Left renal cortex interstitium (tissue), 4 donors: ENCODE measurements at places on chromosomes 2 and 18. TPM values are rescaled to one million over a fixed set of nuclear protein-coding genes. Genes with fewer than 3 reads are reported as not detected.

DNA sequence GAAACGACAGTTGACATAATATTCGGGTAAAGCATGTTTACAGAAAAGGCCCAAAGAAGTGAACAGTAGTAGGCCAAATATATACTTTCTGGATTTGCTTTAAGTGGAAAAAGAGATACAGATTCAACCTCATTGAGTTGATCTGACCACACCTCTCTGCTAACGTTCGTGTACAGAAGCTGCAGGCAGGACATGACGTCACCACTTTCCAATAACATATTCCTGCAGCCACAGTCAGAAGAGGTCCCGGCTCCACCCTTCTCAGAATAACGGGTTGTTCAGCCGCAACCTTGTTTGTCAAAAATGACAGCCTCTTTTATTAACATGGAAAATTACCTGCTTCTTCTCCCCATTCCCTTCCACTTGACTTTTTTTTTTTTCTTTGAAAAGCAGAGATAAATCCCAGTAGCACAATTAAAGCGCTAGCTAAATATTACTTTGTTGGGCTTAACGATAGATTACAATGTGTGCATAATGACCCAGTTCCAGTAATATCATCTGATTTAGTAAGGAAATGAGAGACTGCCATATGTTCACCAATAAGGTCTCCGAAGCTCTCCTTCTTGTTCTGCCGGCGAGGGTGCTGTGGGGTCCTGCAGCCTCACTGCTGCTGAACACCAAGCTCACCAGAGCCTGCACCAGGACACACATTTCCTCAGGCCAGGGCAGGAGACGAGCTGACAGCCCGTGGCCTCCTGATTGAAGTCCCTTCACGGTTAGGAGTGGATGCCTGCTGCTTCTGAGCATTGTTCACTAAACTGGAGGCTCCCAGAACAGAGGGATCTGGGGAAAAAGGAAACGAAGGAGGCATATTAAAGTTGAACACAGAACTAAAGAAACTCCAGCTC lies 451.0 kb upstream of the SALL3 start:
- DNase-seq: no peak

DNA sequence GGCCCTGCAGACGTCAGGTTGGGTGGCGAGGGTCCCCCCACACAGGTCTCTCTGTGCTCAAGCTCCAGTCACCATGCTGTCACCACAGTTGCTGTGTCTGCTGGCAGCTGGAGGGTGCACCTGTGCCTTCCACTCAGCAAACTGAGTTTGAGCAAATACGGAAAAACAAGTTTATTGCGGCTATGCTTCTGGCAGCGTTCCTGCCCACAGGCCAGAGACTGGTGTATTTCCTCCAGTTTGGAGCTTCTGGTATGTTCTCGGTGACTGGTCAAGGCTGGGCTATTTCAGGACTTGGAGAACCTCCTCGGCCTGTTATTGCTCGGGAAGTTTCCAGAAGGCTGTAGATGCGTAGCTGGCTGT lies 132.6 kb downstream of the SEPTIN10 start:
- DNase-seq: no peak

DNA sequence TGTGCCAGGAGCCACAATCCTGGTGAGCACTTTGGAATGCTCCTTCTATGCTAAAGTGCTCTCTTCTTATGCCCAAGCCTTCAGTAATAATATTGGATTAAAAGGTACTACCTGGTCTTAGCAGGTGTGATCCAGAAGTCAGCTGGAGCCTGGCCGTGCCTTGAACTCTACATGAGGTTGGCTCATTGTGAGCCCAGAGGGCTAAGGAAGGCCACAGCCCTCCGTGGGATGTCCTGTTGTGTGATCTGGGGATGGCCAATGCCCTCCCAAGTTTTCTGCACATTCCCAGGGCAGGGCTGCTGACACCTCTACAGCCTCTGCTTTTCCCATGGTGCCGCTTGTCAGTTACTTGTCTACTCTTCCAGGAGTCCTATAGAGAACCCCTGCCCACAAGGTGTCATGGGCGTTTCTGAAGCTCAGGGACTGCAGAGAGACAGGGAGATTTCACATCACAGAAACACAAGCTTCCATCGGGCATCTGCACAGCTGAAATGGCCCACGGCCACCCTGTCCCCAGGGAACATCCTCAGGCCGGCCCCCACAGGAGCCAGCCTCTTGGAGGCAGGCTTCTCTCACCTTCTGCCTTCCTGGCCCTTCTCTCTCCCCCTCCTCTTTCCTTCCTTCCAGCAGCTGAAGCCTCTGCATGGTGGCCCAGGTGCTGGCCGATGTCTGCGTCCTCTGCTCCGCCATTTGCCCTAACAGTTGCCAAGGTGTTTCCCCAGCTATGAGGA lies 27.3 kb upstream of the GPR55 start:
- DNase-seq: no peak

GRCh38 chr2:22692746-22693145 lies 692.2 kb upstream of the KLHL29 start:
- DNase-seq: no peak

DNA sequence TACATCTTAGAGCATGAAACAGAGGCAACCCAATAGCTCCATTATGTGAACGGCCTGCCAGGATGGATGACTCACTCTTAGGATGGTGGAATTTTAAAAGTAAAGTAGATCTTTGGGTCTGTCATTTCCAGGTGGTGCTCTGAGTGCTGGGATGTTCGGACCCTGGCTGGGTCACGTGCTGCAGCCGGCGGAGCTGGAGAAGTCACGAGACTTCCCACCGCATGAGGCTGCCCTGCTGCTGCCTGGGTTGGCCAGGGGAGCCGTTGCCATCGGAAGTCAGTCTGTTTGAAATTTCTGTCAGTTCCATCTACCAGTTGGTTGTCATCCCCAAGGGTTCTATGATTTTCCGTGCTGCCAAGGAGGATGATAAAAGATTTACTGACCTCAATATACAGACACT lies 93.3 kb upstream of the ALKAL2 start:
- DNase-seq: no peak

DNA sequence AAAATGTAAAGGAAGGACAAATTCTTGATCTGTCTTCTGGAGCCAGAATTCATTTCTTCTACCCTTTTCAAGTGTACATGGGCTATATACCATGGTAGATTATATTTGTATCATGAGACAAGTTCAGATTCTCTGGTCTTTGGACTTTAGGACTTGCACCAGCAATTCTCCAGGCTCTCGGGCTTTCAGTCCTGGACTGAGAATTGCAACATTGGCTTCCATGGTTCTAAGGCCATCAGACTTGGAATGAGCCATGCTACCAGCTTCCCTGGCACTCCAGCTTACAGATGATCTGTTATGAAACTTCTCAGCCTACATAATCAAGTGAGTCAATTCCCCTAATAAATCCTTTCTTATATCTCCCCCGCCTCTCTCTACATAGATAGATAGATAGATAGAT lies 33.3 kb downstream of the SRD5A2 start:
- DNase-seq: no peak

DNA sequence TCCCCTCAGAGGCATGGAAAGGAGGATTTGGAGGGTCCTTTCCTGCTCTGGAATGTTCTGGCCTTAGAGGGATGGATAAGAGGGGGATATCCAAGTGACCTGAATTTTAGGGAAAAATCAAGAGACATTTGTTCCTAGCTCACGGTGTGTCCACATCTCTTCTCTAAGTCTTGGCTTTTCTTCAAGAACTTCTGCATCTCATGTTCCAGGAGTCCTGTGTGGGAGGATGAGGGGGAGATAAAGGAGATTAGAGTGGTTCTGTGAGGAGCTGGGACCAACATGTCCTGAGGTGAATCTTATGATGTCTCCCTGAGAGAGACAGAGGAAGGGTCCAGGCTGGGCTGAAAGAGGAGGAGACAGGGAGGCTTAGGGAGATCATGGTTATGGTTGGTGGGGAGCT lies 11.7 kb downstream of the EMX1 start:
- DNase-seq: no peak

Gene ACADL
- 20.3 TPM for polyA plus RNA-seq

Gene LONRF2
- polyA plus RNA-seq: 2.3 TPM

Gene KCNG2
- polyA plus RNA-seq: 0.55 TPM

Gene DNAH7
- polyA plus RNA-seq: 8.4 TPM

Gene ZEB2
- 165 TPM for polyA plus RNA-seq

DNA sequence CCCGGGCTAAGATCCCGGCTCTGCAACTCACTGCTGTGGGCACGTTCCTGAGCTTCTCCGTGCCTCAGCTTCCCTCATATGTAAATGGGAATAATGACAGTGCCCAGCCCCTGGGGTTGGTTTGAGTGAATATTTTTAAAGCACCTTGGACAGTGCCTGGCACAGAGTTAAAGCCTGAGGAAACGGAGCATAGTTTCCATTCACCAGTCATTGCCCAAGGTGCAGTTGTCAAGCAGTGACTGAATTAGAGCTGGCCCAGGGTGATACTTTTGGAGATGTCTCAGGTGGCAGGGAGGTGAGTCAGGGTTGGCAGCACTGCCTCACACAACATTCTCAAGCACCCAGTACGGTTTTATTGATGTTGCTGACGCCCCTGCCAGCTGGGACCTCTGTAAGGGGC lies 12.2 kb downstream of the TMEM177 start:
- no peak for DNase-seq

Gene TMEM163
- 1.1 TPM for polyA plus RNA-seq

Gene SP140
- 1.1 TPM for polyA plus RNA-seq

GRCh38 chr18:48991319-48991660 lies 40.5 kb upstream of the SMAD7 start:
- no peak for DNase-seq

- no peak for DNase-seq
Observed at GRCh38 chr2:38430597-38431207, 53.6 kb upstream of the ATL2 start.

GRCh38 chr2:109638795-109639194 lies 24.6 kb downstream of the SOWAHC start:
- DNase-seq: no peak

Gene EGR4
- polyA plus RNA-seq: not detected

Gene PLCD4
- 9.1 TPM for polyA plus RNA-seq

GRCh38 chr2:15965564-15966019 lies 25.2 kb downstream of the MYCN start:
- no peak for DNase-seq
